Right ventricle myocardium inferior (tissue), 1 donor: ENCODE measurements at places on chromosomes 2 and 18.

GRCh38 chr2:6846967-6847681 lies 18.6 kb downstream of the CMPK2 start:
- no peak for DNase-seq

DNA sequence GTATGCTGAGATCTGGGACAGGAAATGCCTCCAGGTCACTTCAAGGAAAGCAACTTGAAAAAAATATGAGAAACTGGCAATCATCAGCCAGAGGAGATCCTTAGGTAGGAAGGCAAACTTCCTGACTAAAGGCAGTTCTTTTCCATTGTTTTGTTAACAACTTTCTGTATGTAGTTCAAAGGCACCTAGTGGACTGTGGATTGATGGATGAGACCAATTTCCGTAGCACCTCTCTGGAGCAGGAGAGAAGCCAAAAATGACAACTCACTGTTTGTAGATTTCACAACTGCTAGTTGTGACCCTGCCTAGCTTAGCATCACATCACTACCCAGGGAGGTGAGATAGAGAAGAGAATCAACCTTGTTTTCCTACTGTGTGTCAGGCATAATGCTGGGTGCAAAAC lies 21.8 kb upstream of the NOSTRIN start:
- no peak for DNase-seq

DNA sequence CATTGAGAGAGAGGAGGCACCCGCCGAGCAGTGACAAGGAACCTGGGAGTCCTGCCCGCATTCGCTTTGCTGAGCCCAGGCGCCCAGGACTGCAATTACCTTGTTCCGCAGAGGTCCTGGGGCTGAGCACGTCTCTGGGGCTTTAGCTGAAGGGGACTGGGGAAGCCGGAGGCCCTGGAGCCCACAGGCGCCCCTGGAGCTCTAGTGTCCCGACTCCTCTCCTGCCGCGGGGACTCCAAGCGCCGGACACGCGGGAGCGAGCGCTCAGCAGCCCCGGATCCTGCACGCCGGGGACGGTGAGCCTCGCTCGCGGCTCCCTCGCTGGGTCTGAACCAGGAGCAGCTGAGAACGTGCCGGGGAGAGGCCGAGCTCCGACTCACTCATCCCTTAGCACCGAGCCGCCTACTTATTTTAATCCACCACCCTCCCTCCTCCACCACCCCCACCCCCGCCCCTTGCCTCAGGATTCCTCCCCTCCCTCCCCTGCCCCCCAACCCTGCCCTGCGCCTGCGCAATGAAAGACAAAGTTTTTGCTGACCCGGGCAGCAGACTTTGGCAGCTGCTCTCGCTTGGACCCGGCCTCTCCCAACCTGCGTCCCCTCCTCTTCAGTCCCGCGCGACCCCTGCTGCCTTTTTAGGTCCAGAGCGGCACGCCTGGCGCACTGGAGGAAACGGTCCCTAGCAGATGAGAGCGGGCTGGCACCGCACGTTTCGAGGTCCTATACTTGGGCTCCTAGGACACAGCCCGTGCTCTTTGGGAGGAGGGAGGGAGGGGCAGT lies at the start of gene OSR1:
TSS of gene OSR1 (minus strand) at position 382 of the 779 bp plus-strand sequence. CDS start 4,818 bp downstream, outside the sequence.
- peak; percentile 84 for DNase-seq

- DNase-seq: no peak
These were observed 199.3 kb upstream of the MYT1L start for GRCh38 chr2:2530334-2530733.

- no peak for DNase-seq
These were observed 609.7 kb downstream of the STK39 start for GRCh38 chr2:167637741-167638140.
